ENCODE measurements at places on chromosomes 13 and 19. TPM values are rescaled to one million over a fixed set of nuclear protein-coding genes. Genes with fewer than 3 reads are reported as not detected.

DNA sequence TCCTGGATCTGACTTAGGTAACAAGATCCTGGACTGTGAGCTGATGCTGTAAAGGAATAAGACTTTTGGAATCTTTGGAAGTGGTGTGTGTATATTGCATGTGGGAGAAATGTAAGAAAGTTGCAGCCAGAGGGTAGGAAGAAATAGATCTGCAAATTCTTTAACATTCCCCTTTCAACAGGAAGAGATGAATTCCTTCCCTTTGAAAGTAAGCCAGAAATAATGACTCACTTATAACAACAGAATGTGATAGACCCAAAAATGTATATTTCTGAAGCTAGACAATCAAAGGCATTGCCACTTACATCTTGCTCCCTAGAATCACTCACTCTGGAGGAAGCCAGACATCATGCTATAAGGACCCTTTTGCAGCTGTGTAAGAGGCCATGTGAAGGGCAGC lies 9.8 kb upstream of the SIAH3 start:
- DNase-seq: peak; percentile 47

DNA sequence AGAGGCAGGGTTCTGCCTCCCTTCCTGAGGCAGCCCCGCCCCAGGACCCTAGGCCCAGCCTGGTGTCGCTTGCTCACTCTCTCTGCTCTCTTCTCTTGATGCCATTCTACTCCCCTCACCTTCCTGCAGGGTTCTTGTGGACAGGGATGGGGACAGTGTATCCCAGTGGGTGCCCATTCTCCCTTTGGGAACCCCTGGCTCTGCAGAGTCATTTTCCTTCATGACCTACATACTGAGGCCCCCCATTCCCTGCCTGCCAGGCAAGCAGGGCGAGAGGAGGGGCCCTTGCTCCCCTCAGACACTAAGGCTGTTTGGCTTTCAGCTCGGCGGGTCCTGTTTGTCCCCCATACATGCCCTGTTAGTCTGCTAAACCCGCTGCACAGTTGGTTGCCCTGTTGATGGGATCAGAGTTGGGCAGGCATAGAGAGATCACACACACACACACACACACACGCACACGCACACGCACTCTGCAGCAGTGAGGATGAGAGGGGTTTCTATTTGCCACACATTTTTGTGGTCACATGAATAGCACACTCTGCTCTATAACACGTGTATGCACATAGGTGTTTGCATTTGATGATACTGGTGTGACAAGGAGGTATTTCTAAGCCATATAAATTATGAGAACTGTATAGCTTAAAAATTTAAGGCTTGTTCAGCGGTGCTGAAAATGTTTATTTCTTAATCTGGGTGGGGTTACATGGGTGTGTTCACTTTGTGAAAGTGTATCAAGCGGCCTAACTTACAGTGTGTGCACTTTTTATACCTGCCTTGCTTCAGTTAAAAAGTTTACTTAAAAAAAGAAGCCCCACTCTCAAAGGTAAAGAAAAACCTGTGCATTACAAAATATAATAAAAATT lies 20.3 kb downstream of the NFIX start:
- no peak for DNase-seq

BEST2 gene
- not detected for total RNA-seq

DNA sequence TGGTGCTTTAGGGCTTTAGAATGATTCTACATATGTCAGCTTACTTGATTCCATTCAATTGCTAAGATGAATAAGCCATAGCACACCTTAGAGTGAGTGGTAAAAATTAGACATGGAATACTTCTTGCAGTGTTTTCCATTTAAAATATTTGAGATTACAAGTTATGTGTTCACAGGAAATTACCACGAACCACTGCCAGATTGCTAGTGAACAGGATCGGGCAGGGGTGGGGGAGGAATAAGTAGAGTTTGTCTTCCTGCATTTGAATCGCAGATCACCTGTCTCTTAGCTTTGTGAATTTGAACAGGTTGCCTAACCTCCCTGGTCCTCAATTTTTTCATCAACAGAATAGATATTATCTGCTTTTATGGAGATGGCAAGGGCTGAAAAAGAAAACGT lies 124.6 kb downstream of the GGACT start:
- DNase-seq: peak; percentile 45

- DNase-seq: no peak
These were observed 49.0 kb downstream of the RYR1 start for GRCh38 chr19:38482496-38482895.

DNA sequence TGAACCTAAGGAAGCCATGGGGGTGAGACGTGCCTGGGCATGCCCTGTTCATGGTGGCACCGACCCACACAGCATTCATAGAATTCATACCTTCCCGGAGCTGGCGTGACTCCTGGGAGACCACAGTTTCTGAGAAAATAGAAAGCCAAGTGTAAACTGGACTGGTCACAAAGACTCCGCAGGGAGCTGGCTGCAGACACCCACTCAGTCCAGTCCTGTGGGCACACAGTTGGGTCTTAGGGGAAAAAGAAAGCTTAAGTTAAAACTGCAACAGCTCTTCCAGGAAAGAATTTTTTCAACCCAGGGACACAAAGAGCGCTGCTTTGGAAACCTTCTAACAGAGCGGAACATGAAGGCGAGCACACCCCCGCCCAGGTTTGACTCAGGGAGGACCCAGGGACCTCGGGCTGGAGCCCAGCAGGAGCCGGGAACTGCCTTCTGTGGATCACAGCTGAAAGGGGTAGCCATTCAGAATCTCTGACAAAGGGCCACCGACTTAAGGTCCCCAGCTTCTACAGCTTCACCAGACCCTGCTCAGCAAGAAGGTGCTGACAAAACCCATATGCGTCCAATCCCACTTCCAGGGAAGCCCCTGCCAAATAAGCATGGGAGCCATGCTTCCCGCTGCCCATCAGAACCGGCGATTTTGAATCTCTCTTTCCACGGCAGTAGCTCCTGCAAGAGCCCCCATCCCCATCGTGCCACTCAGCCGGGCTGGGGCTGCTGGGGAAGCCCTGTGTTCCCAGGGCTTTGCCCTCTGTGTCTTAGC lies 183.7 kb downstream of the COL4A1 start:
- DNase-seq: no peak

CLEC17A gene
- total RNA-seq: not detected

DNA sequence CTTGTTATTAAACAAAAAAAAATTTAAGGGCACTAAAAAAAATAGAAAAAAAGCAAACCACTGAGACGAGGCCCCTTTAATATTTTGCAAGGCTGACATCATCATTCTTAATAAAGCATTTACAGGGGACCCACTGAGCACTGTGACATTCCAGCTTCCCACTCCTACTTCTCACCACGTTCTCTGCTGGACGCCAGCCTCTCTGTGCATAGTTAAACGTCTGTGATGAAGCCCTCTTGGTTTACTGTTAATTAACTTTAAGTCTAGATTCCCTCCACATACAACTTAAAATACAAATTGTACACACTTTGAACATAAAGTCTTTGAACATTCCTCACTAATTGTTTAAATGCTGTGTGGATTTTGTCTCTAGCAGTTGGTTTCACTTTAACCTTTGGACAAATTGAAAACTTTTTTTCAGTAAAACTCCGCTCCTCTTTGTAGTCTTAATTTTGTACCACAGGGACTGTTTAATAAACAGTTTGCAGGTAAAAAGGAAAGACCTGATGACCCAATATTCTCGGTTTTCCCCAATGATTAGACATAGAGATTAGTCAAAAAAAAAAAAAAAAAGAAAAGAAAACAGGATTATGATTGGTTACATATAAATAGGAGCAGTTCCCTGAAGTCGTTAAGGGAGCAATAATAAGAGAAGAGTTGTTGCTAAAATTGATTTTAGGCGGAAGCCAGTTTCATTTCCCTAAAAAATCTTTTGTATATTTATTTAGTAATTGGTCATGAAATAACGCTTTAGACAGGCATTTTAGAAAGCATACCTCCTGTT lies 219.8 kb downstream of the MZT1 start:
- DNase-seq: no peak

GRCh38 chr19:17073869-17074633 lies 1.2 kb downstream of the HAUS8 start:
- DNase-seq: no peak

- DNase-seq: peak; percentile 17
These were observed 16.2 kb downstream of the DPY19L3 start for GRCh38 chr19:32421589-32422361.

- no peak for DNase-seq
These were observed 1.2 kb downstream of the CDC34 start for GRCh38 chr19:532561-533363.

TEX29 gene
- total RNA-seq: 0.13 TPM

UBA52 gene
- 733 TPM for total RNA-seq

GRCh38 chr13:96768524-96768923 lies 225.8 kb downstream of the OXGR1 start:
- DNase-seq: no peak

- no peak for DNase-seq
These were observed 327.0 kb upstream of the SLITRK5 start for GRCh38 chr13:87344176-87344575.

- no peak for DNase-seq
These were observed 390.3 kb downstream of the DLEU7 start for GRCh38 chr13:50453188-50453587.

- DNase-seq: no peak
These were observed 110.9 kb downstream of the SACS start for GRCh38 chr13:23322353-23323336.

- DNase-seq: no peak
These were observed 170.6 kb downstream of the TEX29 start for GRCh38 chr13:111491021-111491420.

DNA sequence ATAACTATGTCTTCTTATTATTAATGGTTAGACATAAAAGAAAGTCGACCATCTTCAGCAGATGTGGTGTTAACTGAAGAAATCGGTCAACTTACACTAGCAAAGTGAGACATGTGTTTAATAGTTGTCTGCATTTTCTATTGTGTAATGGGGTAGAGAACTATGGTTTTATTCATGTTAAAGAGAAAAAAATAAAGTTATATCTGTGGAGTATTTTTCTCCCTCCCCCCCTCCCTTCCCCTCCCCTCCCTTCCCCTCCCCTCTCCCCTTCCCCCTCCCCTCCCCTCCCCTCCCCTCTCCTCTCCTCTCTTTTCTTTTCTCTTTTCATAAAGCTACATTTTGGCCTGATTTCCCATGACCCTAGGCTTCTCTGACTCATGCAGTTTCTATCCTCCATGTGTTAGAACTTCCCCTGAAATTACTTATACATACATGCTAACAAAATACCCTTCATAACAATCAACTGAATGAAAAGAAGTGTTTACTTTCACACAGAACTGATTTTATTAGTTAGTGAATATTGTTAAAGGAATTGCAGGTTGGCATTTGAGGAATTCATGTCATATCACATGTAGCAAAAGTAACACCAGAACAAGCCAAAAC lies 1431.0 kb upstream of the ATXN8OS start:
- DNase-seq: no peak

- DNase-seq: no peak
These were observed 236.2 kb upstream of the SERP2 start for GRCh38 chr13:44137466-44137865.

DNA sequence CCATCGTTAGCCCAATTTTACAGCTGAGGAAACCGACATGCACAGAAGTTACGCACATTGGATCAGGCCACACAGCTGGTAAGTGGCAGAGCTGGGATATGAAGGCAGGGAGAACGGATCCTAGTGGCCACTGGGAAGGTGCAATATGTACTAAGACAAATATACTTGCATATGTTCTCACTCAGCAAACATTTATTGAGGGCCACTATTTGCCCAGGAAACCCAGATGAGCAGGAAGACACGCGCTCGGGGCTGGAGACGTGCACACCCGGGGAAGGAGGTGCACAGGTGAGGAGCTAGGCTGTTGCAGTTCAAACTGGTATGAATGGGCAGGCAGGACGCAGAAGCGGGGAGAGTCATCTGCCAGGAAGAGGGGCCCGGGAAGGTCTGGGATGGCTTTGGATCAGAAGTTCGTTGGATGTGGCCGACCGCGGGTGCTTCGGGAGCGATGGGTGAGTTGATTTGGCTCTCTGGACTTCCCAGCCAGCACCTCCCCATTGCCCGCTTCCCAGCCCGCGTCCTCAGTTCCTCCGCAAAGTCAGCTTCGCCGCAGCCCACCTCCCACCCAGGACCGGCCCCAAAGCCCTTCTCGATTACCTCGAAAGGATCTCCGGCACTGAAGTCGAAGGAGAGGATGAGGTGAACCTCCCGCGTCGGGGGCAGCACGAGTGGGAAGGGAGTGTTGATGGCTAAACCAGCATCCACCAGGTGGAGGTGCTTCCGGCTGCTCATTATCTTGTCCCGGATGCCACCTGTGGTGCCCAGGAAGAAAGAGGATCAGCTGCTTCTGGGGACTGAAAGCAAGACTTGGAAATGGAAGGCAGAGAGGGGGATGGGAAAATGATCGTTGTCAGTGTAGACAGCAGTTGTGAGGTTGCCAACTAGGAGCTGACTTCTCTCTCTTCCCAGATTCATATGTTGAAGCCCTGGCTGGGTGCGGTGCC lies 17.8 kb upstream of the CABP5 start:
- DNase-seq: no peak

GRCh38 chr13:28140433-28141125 lies 2.2 kb downstream of the PAN3 start:
- no peak for DNase-seq

GRCh38 chr19:2308114-2308556 lies at the start of gene LINGO3:
Gene LINGO3 (minus strand): TSS chr19:2308154. CDS start chr19:2291776, 16,378 bp downstream.
- no peak for DNase-seq

DNA sequence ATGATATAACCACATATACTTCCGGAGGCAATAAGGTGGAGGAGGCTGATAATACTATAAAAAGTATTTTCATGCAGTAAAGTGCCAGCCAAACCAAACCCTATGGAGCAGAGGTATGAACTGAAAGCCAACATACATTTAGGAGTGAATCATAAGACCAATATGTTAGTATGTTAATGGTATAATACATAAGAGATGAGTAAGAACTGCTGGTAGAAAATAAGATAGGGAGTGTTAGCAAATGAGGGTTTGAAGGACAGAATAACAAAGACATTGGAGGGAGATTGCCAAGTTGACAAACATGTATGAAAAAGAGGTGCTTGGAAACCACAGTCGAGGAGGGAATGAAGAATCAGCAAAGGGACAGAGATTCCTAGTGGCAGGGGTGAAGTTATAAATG lies 10.8 kb downstream of the ENOX1 start:
- no peak for DNase-seq

DNA sequence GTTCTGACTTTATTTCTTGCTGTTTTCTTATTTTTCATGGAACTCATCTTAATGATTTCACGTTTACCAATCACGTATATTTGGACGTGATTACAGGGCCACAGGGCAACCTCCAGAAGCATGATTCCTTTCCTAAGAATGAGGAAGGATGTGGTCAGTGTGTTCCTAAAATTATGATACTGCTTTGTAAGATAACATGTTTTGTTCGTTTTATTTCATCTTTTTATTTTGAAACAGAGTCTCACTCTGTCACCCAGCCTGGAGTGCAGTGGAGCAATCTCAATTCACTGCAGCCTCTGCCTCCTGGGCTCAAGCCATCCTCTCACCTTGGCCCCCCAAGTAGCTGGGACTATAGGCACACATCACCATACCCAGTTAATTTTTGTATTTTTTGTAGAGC lies 24.8 kb upstream of the LAIR1 start:
- DNase-seq: peak; percentile 16

SMIM24 gene
- total RNA-seq: not detected
